Thoracic aorta (tissue), 2 donors: ENCODE measurements at places on chromosomes 12 and 14.

DNA sequence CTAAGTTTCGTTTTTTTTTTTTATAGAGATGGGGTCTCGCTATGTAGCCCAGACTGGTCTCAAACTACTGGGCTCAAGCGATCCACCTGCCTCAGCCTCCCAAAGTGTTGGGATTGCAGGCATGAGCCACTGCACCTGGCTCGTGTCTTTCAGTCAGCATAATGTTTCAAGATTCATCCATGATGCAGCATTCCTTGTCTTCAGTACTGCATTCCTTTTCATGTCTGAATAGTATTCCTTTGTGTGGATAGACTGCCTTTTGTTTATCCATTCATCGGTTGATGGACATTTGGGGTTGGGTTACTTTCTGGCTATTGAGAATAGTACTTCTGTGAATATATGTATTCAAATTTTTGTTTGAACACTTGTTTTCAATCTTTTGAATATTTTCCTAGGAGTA, 37.4 kb downstream of the HCAR2 start:
- no peak for DNase-seq

DNA sequence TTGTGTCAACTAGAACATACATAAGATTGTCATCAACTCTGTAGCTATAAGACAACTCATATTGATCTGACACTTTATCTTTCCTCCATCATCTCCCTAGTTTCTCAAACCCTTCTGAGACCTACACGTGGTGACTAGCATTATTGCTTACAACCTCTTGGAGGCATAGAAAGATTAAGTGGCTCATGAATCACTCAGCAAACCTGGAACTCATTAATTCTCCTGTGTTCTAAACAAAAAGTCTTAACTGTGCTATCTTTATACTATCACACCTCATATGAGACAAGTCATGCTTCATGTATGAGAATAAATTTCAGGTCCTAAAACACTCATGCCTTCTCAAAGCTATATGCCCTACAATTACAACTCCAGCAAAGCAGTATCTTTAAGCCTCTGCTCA, 408.6 kb upstream of the SYT1 start:
- DNase-seq, result no peak

- no peak for DNase-seq
Observed at GRCh38 chr14:57486767-57487379, 6.8 kb downstream of the CCDC198 start.

GRCh38 chr12:127771546-127771945, 495.4 kb upstream of the TMEM132C start:
- no peak for DNase-seq
